T-cell (primary cell): ENCODE measurements at places on chromosomes 16 and 17.

DNA sequence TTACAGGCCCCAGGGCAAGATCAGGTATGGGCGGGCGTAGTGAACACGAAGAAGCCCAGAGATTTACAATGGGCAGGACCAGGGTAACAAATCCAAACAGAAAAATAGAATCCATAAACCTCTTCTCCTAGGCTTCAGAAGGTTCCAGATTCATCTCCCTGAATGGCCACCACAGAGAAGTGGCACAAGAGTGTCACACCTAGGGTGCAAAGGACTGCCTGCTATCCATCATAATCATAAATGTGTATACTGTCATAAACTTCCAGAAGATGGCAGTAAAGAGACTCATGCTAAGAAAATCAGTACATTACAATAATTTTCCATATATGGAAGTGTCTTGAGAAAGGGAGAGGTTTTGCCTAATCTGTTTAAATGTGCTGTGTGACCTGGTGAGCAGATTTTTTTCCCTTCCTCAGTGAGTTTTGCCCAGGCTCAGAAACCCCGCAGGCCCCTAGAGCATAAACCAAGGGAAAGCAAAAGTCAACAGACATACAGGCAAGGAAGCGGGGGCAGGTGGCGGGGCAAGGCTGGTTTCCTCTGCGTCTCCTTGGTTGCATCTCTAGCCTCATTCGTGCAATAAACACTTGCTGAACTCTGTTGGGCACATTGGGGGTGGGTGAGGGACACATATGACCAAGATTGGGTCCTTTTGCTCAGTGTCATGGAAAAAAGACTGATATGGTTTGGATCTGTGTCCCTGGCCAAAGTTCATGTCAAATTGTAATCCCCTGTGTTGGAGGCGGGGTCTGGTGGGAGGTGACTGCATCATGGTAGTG lies 92.0 kb upstream of the CDH5 start:
- peak; percentile 2 for DNase-seq

GRCh38 chr16:9235867-9236266 lies 144.4 kb downstream of the HAPSTR1 start:
- DNase-seq = no peak

GRCh38 chr16:86681031-86681756 lies 102.8 kb downstream of the FOXL1 start:
- no peak for DNase-seq

- DNase-seq = no peak
Observed at GRCh38 chr17:80594431-80595269, 50.0 kb downstream of the RPTOR start.

DNA sequence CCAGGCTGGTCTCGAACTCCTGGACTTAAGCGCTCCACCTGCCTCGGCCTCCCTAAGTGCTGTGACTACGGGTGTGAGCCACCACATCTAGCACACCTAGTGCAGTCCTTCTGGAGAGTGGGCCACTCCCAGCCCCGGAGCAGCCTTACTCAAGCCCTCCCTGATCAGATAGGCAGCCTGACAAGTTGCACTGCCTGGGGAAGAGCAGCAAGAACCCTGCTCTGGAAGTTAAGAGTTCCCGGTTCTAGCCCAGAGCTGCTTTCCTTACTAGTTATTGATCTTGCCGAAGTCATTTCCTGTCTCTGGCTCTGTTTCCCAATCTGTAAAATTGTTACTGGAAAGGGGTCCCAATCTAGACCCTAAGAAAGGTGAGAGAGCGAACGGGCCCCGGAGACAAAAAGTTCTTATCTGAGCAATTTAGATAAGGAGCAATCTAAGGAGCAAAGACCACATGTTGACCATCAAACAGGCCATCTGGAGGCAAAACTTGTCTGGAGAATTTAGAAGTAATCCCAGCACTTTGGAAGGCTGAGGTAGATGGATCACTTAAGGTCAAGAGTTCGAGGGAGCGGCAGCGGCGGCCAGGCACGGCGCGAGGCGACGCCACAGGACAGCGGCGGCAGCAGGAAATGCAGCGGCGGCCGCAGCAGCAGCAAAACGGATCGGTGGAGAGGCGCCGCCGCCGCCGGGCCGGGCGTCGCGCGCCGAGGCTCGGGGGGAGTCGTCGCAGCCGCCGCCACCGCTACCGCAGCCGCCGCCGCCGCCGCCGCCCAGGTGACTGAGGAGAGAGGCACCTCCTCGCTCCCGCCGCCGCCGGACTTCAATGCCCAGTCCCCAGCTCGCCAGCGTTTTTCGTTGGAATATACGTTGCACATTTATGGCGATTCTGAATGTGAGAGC lies 4.3 kb upstream of the NAGLU start:
- DNase-seq = no peak

DNA sequence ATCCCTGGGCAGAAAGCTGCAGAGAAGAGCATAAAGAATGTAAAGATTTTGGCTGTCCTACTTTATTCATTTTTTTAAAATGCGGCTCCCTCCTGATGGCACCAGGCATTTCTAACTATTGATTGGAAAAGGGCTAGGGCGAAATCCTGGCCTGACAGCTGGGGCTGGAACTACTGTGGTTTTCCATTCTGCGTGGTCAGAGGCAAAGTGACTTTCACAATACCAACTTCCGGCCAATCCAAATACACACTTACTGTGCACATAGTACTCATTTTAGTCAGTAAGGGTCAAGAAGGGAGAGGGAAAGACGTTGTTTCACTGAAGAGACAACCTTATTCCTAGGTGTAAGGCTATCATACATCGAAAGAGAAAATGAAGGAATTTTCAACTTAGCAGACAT lies 113.8 kb upstream of the PMFBP1 start:
- DNase-seq = no peak

DNA sequence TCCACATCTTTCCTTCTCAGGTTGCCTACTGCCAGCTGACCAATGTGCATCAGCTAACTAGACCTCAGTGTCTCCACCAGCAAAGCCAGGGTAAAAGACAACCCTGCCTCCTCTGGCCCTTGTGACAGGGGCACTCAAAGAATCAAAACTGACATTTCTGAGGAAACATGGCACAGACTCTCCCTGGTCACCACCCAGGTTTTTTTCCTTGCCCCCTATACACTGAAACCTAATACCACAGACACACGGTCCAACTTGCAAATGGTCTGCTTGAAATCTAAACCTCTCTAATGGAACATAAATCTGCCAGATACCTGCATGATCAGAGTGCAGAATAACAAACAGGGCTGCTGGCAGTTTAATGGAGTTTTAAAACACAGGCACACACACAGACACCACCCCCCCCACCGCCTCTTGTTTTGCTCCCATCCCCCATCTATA lies 19.5 kb upstream of the CORO6 start:
- DNase-seq = no peak

- no peak for DNase-seq
Observed at GRCh38 chr16:86665319-86665675, 86.9 kb downstream of the FOXL1 start.
